ENCODE measurements at places on chromosomes 1 and 21. TPM values are rescaled to one million over a fixed set of nuclear protein-coding genes. Genes with fewer than 3 reads are reported as not detected.
A peak's percentile ranks its signal among the peaks of the same experiment; 100 is the strongest.

Gene LIPI
- total RNA-seq: not detected

Gene PTPRF
- 13.8 TPM for total RNA-seq

Gene SDC3
- total RNA-seq: 39.5 TPM

Gene ALPL
- 20.6 TPM for total RNA-seq

Gene SAMD13
- 2.9 TPM for total RNA-seq

Gene LDLRAD1
- total RNA-seq: not detected

Gene SLAMF6
- 0.42 TPM for total RNA-seq

Gene CD160
- not detected for total RNA-seq

GRCh38 chr1:197973206-197973605 is 56.0 kb downstream of the LHX9 start:
- DNase-seq: no peak

GRCh38 chr1:199010933-199011332 is 372.1 kb downstream of the PTPRC start:
- no peak for DNase-seq

- no peak for DNase-seq
Measured at GRCh38 chr1:164577291-164577690, 18.3 kb downstream of the PBX1 start.

GRCh38 chr1:197843401-197843800 is 59.0 kb upstream of the C1orf53 start:
- DNase-seq: no peak

DNA sequence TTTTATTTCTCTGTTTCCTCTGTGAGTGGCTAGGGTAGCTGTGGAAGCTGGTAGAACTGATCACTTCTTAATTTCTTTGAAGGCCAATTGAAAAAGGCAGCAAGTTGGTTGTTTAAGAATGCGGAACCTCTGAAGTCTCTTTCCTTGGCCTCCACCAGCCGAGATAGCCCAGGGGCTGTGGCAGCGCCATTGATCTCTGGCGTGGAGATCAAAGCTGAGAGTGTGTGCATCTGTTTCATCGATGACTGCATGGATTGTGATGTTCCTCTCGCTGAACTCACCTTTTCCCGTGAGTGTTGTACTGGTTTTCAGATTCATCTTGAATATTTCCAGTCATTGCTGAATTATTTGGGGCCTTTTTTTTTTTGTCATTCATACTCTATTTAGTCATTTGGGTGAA is 97.7 kb downstream of the VPS13D start:
- no peak for DNase-seq

DNA sequence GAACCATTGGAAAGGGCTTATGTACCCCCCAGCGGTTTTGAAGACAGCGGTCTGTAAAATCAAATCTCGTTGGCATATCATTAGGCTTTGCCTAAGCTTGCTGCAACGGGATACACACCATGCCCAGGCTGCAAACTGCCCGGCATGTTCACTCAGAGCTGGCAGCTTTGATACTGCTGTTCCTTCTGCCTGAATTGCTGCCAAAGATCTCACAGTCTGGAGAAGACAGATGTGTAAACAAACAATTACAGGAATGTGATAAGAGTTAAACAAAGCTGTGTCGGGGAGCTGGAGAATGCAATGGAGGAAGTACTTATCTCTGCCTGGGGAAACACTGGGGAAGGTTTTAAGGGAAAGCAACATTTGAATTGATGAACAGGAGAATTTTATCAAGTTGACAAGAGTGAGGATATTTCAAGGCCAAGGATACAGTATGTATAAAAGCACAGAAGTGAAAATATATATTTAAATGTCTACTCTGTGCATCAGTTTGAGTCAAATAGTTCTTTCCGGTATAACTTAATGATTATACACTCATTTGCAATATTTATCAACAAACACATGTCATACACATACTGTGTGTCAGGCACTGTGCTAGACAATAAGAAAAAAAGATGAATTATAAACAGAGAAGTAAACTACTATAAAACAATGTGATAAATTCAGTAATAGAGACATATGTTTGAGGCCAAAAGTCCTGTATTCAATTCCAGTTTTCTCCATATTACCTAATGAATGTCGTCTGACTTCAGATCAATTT is 29.9 kb downstream of the CHML start:
- DNase-seq: no peak

DNA sequence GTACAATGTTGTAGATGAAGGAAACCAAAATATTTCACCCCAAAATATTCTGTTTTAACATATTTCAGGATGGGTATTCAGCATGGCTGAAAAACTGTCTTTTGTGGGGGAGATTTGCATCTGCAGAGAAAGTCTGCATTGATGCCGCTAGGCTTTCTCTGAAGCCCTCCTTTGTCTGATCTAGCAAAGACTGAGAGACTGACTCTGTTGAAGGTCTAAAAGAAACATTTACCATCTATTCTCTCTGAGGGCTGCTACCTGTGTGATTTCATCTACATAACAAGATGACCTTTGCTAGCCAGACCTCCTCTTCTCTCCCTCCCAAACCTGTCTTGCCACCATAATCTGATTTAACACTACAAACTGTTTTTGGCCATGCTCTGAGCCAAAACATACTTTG is 12.4 kb upstream of the MT1HL1 start:
- no peak for DNase-seq

DNA sequence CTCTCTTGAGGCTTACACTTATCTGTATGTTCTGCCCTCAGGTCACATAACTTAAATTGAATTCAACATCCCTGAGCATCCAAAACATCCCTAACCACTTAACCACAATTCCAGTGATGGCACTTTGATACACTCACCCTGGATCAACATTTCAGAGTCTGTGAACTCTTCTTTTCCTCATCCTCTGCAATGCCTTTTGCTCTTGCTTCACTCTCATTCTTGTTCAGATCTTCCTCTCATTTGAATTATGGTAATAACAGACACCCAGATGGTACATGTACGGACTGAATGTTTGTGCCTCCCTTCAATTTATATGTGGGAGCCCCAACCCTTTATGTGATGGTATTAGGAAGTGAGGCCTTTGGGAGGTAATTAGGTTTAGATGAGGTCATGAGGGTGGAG is 33.4 kb downstream of the PTGER3 start:
- no peak for DNase-seq

DNA sequence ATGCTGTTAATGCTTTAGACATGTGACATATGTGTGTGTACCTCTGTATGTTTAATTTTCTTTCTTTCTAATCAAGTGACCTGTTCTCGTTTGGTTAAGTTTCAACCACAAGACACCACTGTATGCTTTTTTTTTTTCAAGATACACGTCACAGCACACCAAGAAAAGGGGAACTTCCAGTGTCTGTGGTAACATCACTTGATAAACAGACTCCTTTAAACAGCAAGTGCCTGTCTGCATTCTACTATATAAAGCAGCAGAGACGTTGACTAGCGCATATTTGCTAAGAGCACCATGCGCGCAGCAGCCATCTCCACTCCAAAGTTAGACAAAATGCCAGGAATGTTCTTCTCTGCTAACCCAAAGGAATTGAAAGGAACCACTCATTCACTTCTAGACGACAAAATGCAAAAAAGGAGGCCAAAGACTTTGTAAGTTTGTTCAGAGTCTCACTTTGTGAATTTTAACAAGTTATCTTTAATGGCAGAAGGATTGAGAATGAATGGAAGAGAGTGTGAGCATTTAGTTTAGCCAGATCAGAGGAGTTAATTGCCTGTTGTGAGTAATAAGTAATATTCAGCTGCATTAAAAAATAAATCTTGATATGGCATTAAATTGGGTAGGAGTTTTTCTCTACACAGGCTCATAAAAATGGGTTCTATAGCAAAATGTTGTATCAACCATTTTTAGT is at the start of gene RGS1:
Gene RGS1, plus strand, starts transcription at position 275 of the 691 bp plus-strand sequence. Its CDS starts 20 bp downstream, at position 295.
- DNase-seq: peak; percentile 37

GRCh38 chr1:242059976-242060375 is 61.1 kb upstream of the MAP1LC3C start:
- no peak for DNase-seq

DNA sequence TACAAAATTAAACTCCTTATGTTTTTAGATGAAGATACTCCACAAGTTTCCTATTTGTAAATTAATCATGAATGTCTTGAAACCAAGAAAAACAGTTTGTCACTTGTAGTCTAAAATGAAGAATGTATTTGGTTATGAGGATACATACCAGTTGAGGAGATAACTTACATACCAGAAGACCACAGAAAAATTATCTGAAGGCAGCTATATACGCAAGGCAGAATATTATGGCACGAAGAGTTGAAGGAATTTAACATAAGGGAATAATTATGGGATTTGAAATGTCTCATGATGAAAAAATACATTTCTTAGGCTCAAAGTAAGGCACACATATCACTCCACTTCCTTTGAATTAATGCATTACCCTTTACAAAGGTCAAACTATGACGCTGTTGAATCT is 73.3 kb downstream of the IFI44 start:
- DNase-seq: no peak

- DNase-seq: no peak
Measured at GRCh38 chr1:169572187-169572586, 14.1 kb downstream of the F5 start.

- no peak for DNase-seq
Measured at GRCh38 chr1:202305168-202305567, 36.6 kb downstream of the UBE2T start.

DNA sequence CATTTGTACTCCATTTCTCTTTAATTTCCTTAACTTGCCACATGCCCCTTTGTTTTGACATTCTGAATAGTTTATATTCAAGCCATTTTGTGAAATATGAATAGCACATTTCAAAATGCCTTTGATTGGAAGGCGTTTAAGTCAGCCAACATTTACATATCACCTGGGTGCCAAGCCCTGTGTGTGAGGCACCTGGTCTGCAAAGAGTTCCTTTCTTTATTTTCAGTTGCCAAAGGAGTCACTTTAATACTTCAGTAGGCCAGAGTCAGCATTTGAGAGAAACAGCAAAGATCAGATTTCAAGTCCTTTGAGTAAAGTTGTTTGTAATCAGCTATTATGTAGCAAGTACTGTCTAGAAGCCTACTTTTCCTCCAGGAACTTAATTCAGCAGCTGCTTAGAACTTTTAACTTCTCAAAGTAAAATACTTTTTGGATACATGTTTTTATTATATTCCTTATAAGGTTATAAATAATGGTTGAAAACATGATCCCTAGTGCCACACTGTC is 70.8 kb downstream of the DTL start:
- no peak for DNase-seq
